ENCODE measurements at places on chromosomes 2 and 18.

DNA sequence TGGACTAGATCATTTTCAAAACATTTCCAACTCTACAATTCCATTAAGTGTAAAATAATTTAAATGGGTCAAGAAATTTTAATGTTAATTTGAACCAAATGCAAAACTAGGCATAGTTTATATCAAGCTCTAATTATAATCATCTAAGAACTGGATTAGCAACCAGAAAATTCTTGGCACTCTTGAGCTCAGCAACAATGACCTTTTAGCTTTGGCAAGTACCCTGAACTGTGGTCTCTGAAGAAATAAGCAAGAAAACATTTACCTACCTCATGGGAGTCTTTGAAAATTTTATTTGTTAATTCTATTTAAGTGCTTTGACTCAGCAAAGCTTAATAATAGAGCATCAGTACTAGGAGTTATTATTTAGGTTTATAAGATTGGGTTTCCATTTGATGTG, 313.2 kb downstream of the SATB2 start:
- DNase-seq, result no peak

DNA sequence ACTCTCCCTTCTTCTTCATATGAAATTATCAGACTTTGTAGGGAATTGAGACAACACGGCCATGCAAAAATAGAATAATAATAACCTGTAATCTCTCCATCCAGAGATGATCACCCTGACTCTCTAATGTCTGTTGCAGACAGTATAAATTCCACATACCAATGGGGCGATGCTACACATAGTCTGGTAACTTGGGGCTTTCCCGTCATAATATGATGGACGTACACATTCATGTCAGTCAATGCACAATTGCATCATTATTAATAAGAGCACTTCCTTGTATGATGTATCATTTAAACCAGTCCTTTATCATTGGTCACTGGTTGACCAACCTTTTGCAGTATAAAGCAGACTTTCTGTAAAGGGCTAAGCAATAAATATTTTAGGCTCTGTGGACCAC, 39.5 kb upstream of the SCLY start:
- no peak for DNase-seq

GRCh38 chr2:152421521-152422370, 86.8 kb downstream of the FMNL2 start:
- no peak for DNase-seq

DNA sequence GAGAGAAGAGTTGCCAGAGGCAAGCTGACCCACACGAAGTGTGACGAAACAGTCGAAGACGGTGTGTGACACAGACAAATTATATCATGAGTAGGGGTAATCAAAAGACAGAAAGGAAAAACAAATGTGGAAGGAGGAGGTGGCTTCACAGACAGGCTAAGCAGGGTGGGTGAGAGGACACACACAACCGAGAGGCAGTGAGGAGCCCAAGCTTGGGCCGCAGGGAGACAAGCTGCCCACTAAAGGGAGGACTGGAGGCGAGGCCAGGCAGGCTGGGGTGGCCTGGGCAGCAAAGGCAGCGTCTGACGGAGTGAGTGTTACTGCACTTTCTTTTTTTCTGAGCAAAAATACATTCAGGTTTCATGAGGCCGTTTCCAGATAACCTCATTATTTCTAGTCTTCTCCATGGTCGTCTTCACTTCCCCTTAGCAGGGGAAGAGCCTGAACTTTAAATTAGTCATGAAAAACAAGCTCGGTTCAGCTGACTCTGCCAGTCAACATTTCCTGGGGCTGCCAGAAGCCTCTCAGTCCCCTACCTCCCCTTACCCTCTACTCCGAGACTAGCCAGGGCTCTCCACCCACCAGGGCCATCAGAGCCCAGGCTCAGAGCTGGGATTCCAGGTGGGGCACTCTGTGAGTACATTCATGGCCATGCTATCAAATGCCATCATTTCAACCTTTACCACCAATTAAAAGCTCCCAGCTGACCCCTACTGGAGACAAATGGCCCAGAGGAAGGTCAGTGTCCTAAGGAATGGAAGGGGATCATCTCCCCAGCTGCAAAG, 13.8 kb upstream of the ZFP36L2 start:
- DNase-seq, result no peak

- DNase-seq, result no peak
Observed at GRCh38 chr2:120984452-120985173, 248.9 kb downstream of the GLI2 start.

All from posterior cingulate gyrus (tissue), 11 donors.